Renal cortex interstitium (tissue), 15 donors: ENCODE measurements at places on chromosomes 7 and 10. TPM values are rescaled to one million over a fixed set of nuclear protein-coding genes. Genes with fewer than 3 reads are reported as not detected.

The ERV3-1 gene
- polyA plus RNA-seq, result 59.5 TPM

The GNGT1 gene
- not detected for polyA plus RNA-seq

The ICA1 gene
- 50.7 TPM for polyA plus RNA-seq

The HOXA11 gene
- 37.0 TPM for polyA plus RNA-seq

The TAS2R41 gene
- not detected for polyA plus RNA-seq

The TRIM73 gene
- 11.9 TPM for polyA plus RNA-seq

The GLI3 gene
- polyA plus RNA-seq, result 16.2 TPM

The OPN4 gene
- not detected for polyA plus RNA-seq

The TASOR2 gene
- polyA plus RNA-seq, result 38.4 TPM

The WNT2 gene
- 1.3 TPM for polyA plus RNA-seq

The ALOX5 gene
- polyA plus RNA-seq, result 4.1 TPM

The MMP21 gene
- 0.51 TPM for polyA plus RNA-seq

The NXPH1 gene
- polyA plus RNA-seq, result 0.06 TPM

The PLCE1 gene
- 34.6 TPM for polyA plus RNA-seq

The MLXIPL gene
- 4.8 TPM for polyA plus RNA-seq

The PHTF2 gene
- polyA plus RNA-seq, result 32.1 TPM

The COL26A1 gene
- 28.3 TPM for polyA plus RNA-seq

The AEBP1 gene
- 64.9 TPM for polyA plus RNA-seq

The KAT6B gene
- polyA plus RNA-seq, result 43.6 TPM

The CALN1 gene
- polyA plus RNA-seq, result 1.3 TPM

The PRKG1 gene
- polyA plus RNA-seq, result 11.9 TPM

The ASCC1 gene
- 47.0 TPM for polyA plus RNA-seq

The SRGN gene
- polyA plus RNA-seq, result 26.8 TPM

The OR6B1 gene
- 0.03 TPM for polyA plus RNA-seq

The STEAP1 gene
- 14.0 TPM for polyA plus RNA-seq

The CXCL12 gene
- 406 TPM for polyA plus RNA-seq

The SUN3 gene
- 0.45 TPM for polyA plus RNA-seq

The PMPCB gene
- 95.0 TPM for polyA plus RNA-seq

The POLD2 gene
- polyA plus RNA-seq, result 137 TPM

The MYO1G gene
- 0.47 TPM for polyA plus RNA-seq

The AZGP1 gene
- polyA plus RNA-seq, result 61.6 TPM

The LBX1 gene
- not detected for polyA plus RNA-seq

The MSS51 gene
- polyA plus RNA-seq, result 5.0 TPM

The RELN gene
- polyA plus RNA-seq, result 9.3 TPM

The C10orf62 gene
- polyA plus RNA-seq, result 0.84 TPM

The CUBN gene
- 202 TPM for polyA plus RNA-seq

The TMEM72 gene
- 59.2 TPM for polyA plus RNA-seq

The PON1 gene
- 0.34 TPM for polyA plus RNA-seq

The CC2D2B gene
- polyA plus RNA-seq, result 1.0 TPM

The NPTX2 gene
- 3.1 TPM for polyA plus RNA-seq

The UNC5B gene
- polyA plus RNA-seq, result 58.4 TPM

The SFXN4 gene
- polyA plus RNA-seq, result 31.9 TPM

The ASL gene
- polyA plus RNA-seq, result 29.6 TPM

The FAM185A gene
- polyA plus RNA-seq, result 9.9 TPM

The SNCG gene
- 13.8 TPM for polyA plus RNA-seq

The PLEKHA1 gene
- polyA plus RNA-seq, result 103 TPM

The OGDHL gene
- polyA plus RNA-seq, result 43.6 TPM
